T follicular helper cell (primary cell): ENCODE measurements at places on chromosomes 12 and 14.

- no peak for DNase-seq
Observed at GRCh38 chr12:63124778-63125177, 26.2 kb downstream of the AVPR1A start.

DNA sequence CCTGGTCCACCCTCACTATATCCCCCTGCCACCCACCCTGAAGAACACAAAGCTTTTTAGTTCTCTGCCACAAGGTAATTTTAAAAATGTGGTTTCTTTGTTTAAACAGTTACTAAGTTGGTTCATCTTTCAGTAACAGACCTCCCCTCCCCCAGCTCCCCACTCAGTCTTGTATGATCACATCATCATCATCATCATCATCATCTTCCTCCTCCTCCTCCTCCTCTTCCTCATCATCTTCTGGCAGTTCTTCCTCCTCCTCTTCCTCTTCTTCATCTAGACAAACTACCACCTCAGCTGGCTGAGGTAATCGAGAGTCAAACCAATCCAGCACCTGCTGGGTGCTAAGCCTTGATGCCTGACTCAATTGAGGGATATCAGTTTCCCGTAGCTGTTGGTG, 10.5 kb downstream of the HOMEZ start:
- no peak for DNase-seq

DNA sequence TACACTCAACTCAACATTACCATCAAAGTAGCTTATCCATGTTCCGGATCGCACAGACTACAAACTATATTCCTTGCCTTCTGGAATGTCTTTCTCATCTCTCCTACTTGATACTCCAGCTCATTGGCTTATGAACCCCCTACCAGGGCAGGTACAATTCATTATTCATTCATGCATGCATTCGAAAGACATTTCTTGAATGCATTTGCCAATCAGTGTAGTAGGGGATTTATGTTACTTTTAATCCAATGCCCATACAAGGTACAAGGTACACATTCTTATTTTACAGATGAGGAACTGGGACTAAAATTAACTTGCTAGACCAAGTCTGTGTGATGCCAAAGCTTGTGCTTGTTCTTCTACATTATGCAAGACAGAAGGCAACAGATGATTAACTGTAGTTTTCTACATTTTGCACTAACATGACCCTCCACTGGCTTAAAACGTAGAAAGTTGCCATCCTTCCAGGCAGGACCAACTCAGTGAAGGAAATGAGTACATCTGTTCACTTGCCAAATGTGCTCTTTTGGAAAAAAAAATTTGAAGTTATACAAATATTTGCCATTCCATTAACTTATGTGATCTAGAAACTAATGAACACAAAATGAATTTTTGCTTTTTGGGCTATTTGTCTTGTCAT, 53.8 kb upstream of the KCNJ8 start:
- DNase-seq, result no peak

DNA sequence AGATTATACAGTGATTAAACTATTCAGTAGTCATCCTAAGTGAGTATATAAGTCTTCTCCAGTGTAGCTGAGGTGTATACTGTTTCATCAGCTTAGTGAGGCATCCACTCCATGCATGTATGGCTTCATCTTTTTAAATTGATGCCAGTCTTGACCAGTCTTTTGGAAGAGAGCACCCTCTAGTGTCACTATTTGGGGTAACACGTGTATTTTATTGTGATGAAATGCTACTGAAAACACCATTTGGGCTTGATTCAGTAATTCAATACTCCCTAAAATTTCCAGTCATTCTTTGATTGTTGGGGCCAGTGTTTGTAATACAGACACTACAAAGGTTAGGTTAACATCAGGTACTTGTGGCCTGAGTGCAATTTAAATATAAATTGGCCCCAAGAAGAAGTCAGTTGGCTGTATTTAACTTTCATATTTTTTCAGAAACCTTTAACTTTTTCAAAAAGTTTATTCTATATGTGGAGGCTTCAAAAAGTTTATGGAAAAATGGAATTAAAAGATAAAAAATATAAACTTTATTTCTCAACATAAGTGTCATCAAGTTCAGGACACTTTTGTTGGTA, 35.3 kb downstream of the MIPOL1 start:
- DNase-seq, result no peak

DNA sequence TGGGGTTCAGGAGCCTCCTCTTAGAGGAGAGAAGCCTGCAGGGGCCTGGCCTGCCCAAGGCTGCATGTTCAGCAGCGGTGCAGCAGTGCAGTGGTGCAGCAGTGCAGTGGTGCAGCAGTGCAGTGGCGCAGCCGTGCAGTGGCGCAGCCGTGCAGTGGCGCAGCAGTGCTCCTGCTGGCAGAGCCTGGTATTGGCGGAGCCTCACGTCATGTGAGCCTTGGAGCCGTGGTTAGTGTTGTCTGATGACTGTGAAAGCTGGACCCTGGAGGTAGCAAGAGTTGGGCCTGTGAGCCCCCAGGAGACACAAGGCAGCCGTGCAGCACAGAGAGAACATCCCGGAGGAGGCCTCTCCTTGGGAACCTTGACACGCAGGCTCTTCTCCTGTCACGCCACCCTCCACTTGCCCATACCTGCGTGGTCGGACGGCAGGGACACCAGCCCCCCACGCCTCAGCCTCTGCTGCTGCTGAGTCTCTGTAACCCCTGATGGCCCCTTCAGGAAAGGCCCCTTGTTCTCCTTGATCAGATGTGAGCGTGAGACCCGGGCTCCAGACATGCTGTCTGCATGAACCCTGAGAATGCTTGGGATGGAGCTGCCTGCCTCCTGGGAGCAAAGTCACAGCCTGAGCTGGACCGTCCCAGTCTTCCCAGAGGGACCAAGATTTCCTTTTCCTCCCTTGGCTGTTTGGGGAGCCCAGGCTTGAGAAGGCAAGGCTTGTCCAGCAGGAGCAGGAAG, 193.7 kb downstream of the KIF26A start:
- no peak for DNase-seq

DNA sequence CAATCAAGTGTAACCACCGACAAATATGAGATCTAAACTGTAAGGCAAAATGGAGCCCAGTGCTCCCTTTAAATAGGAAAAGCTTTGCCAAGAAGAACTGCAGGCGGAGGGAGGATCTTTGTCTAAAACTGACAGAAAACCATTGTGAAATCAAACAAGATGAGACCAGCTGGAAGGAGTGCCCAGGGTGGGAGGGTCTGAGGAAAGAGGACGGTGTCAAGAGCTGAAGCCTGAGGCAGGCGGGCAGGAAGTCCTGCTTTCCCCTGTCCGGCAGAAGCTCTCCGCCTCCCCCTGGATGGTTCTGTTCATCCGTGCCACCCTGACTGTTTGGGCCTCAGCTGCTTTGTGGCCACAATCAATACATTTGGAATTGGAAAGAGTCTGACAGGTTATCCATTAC, 37.5 kb downstream of the CDC42BPB start:
- DNase-seq, result no peak

DNA sequence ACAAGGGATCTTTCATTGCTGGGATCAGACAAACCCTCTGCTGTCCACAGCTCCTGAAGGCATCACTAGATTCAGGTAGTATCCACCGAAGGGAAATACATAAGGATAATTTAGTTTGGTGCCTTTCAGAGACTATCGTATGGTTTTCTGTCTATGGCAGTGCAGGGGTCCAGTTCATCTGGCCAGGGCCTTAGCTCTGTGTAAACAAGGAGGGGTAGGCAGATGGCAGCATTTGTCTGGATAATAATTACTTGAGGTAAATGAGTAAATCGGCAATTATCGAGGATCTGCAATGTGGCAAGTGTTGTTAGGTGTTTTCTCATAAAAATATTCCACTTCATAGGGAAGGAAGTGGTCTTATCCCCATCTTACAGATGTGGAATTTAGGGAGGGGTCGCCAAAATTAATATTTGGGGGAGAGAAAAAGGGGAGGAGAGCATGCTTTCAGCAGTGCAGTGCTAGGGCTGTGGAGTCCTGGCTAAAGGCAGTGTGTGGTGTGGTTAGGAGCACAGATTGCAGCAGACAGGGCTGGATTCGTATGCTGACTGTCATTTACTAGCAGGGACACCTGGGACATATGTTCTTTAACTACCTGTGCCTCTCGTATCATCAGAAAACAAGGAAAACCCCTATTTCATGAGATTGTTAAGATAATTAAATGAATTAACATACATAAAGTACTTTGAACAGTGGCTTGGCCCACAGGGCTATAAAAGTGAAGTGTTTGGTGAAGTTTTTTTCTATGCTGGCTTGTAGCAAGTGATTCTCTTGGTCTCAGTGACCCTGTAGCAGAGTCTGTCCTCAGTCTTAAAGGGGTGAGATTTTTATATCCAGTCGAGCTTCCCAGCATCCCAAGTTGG, 27.1 kb downstream of the RASSF8 start:
- no peak for DNase-seq

DNA sequence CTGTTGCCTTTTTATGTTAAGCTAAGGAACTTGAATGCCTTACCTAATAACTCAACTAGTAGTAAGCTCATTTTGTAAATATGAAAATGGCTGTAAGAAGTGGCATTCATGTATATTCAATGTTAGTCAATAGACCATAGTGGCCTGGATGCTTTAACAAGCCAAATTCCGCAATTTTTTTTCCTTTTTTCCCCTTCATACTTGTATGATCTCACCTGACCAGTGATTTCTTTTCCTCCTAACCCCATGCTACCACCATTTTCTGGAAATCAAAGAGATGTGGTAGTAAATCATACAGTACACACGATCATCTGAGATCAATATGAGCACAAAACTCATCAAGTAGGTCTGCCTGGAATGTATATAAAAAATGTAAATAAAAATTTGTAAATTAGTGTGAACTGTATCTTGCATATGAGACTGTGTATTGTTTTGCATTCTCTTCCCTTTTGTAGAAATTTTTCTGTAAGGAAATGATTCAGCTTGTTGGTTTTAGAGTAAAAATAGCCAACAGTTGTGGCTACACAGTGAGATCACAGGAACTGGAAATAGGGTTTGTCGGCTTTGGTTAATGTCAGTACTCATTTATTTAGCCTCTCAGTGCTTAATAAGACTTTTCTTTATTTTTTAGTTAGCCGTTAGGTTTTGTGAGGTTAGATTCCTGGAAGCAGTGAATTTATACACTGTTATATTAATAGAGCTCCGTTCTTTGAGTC, 62.5 kb downstream of the ETNK1 start:
- DNase-seq, result no peak

DNA sequence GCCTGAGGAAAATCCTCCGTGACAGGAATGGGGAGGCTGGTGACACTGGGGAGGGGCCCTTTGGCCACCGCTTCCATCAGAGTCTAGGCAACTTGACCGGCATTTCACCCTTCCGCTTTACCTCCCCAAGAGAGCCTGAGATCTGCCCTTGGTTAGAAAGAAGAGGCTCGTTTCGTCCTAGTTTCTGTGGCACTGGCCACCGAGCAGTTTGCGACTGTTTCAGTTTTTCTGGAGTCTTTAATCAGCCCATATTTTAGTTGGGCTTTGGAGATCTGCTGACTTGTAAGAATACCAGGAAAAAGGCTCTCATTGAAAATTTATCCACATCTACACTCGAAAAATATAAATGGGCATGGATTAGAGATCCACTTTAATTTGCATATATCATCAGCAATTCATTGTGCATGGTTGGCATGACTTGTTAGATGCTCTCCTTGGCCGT, 414 bp upstream of the ANKS1B start:
- no peak for DNase-seq

DNA sequence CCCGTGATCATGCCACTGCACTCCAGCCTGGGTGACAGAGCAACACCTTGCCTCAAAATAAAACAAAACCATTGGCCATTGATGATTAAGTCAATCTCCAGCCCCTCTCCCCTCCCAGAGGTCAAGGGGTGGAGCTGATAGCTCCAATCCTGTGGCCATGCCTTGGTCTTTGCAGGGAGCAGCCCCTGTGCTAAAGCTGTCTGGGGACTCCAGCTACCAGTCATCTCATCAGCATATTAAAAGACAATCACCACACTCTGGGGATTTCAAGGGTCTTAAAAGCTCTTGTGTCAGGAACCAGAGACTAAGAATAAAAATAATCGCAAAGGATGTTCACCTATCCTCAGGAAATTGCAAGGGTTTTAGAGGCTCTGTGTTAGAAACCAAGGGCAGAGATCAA, 30.6 kb downstream of the HCAR2 start:
- no peak for DNase-seq

- no peak for DNase-seq
Observed at GRCh38 chr12:49792181-49792970, 35.8 kb downstream of the NCKAP5L start.

- no peak for DNase-seq
Observed at GRCh38 chr12:97637770-97638169, 175.2 kb downstream of the RMST start.
